Left renal cortex interstitium (tissue), 4 donors: ENCODE measurements at places on chromosomes 3 and 15. TPM values are rescaled to one million over a fixed set of nuclear protein-coding genes. Genes with fewer than 3 reads are reported as not detected.

IL5RA gene
- 0.49 TPM for polyA plus RNA-seq

ERC2 gene
- polyA plus RNA-seq: 4.2 TPM

CKMT1A gene
- polyA plus RNA-seq: 1.4 TPM

GXYLT2 gene
- polyA plus RNA-seq: 14.1 TPM

FSTL1 gene
- 615 TPM for polyA plus RNA-seq

TGM4 gene
- 0.13 TPM for polyA plus RNA-seq

ARHGEF3 gene
- 77.7 TPM for polyA plus RNA-seq

MYZAP gene
- polyA plus RNA-seq: 8.9 TPM

CSPG5 gene
- polyA plus RNA-seq: 1.4 TPM

PROS1 gene
- 35.1 TPM for polyA plus RNA-seq

SNAPC5 gene
- polyA plus RNA-seq: 40.2 TPM

DTWD1 gene
- polyA plus RNA-seq: 46.8 TPM

CCR8 gene
- polyA plus RNA-seq: not detected

CHDH gene
- polyA plus RNA-seq: 7.2 TPM

RTP4 gene
- 0.81 TPM for polyA plus RNA-seq

VWA5B2 gene
- 2.8 TPM for polyA plus RNA-seq

FEZF2 gene
- polyA plus RNA-seq: not detected

AGTR1 gene
- polyA plus RNA-seq: 23.0 TPM

C2CD4B gene
- polyA plus RNA-seq: 0.84 TPM

NXPE3 gene
- 6.5 TPM for polyA plus RNA-seq

PARP15 gene
- polyA plus RNA-seq: 0.46 TPM

GOLGA8R gene
- polyA plus RNA-seq: 14.0 TPM

ZNF385D gene
- 12.2 TPM for polyA plus RNA-seq

KNL1 gene
- 21.4 TPM for polyA plus RNA-seq

PLEKHO2 gene
- 21.6 TPM for polyA plus RNA-seq

SYNPR gene
- polyA plus RNA-seq: not detected

COPS2 gene
- 116 TPM for polyA plus RNA-seq

SEMA3B gene
- polyA plus RNA-seq: 71.0 TPM

ANKRD63 gene
- 0.56 TPM for polyA plus RNA-seq

C15orf62 gene
- 2.0 TPM for polyA plus RNA-seq

CFAP92 gene
- 2.0 TPM for polyA plus RNA-seq

LRRC28 gene
- polyA plus RNA-seq: 38.5 TPM

MOBP gene
- polyA plus RNA-seq: 0.20 TPM

WNT7A gene
- 0.04 TPM for polyA plus RNA-seq

CCDC54 gene
- not detected for polyA plus RNA-seq

C3orf62 gene
- 8.6 TPM for polyA plus RNA-seq

LXN gene
- 36.1 TPM for polyA plus RNA-seq

MLF1 gene
- polyA plus RNA-seq: 48.5 TPM

DPPA2 gene
- 1.0 TPM for polyA plus RNA-seq

PLCL2 gene
- polyA plus RNA-seq: 14.7 TPM

ISLR gene
- 64.0 TPM for polyA plus RNA-seq

TRH gene
- 0.23 TPM for polyA plus RNA-seq

ANKRD34C gene
- 0.06 TPM for polyA plus RNA-seq

SLC12A8 gene
- 5.3 TPM for polyA plus RNA-seq

EXOG gene
- 19.0 TPM for polyA plus RNA-seq

CPNE9 gene
- polyA plus RNA-seq: not detected

NTRK3 gene
- polyA plus RNA-seq: 10.9 TPM

SKOR1 gene
- polyA plus RNA-seq: 0.33 TPM

NEDD4 gene
- polyA plus RNA-seq: 14.7 TPM

RPP25 gene
- 2.8 TPM for polyA plus RNA-seq

PP2D1 gene
- 0.78 TPM for polyA plus RNA-seq

CKMT1B gene
- 2.9 TPM for polyA plus RNA-seq

BTBD1 gene
- 74.5 TPM for polyA plus RNA-seq
